Smooth muscle cell of the coronary artery (primary cell): ENCODE measurements at places on chromosomes 16 and 17. TPM values are rescaled to one million over a fixed set of nuclear protein-coding genes. Genes with fewer than 3 reads are reported as not detected.

KRTAP4-6 gene
- total RNA-seq, result not detected in 2 replicates

EVI2A gene
- total RNA-seq, result 0.45 and 42.9 TPM in 2 replicates

KRTAP4-1 gene
- total RNA-seq, result not detected in 2 replicates

CDH16 gene
- under 0.01 TPM in 1 of 2 replicates, not detected in the other for total RNA-seq

SNX20 gene
- total RNA-seq, result not detected in 2 replicates

C1QTNF1 gene
- total RNA-seq, result 98.7 and 160 TPM in 2 replicates

DLX3 gene
- total RNA-seq, result not detected in 2 replicates

PRAC1 gene
- total RNA-seq, result not detected in 2 replicates

CARD14 gene
- under 0.01 and 0.12 TPM in 2 replicates for total RNA-seq

P2RX5 gene
- total RNA-seq, result 0.38 TPM in 1 of 2 replicates, not detected in the other

FN3K gene
- 3.2 and 6.4 TPM in 2 replicates for total RNA-seq

TNP2 gene
- total RNA-seq, result not detected in 2 replicates

OR3A3 gene
- total RNA-seq, result not detected in 2 replicates

BLMH gene
- 28.5 and 41.8 TPM in 2 replicates for total RNA-seq

TEKT3 gene
- 0.59 TPM in 1 of 2 replicates, not detected in the other for total RNA-seq

EXOC3L1 gene
- total RNA-seq, result 0.47 TPM in 1 of 2 replicates, not detected in the other

STX4 gene
- total RNA-seq, result 26.2 and 59.8 TPM in 2 replicates

KIF1C gene
- 67.5 and 86.1 TPM in 2 replicates for total RNA-seq

CD300E gene
- not detected in 2 replicates for total RNA-seq

CIBAR2 gene
- 0.15 TPM in 1 of 2 replicates, not detected in the other for total RNA-seq

CLCN7 gene
- 35.6 and 83.5 TPM in 2 replicates for total RNA-seq

CD300A gene
- total RNA-seq, result not detected in 2 replicates

HS3ST3A1 gene
- total RNA-seq, result 0.38 and 12.8 TPM in 2 replicates

ABCC6 gene
- total RNA-seq, result 0.30 and 0.47 TPM in 2 replicates

CDH3 gene
- under 0.01 and 0.15 TPM in 2 replicates for total RNA-seq

ALDH3A1 gene
- 0.15 and 2.6 TPM in 2 replicates for total RNA-seq

ANKRD40CL gene
- total RNA-seq, result not detected in 2 replicates

TLCD3B gene
- total RNA-seq, result not detected in 2 replicates

HSD17B1 gene
- 1.8 and 8.9 TPM in 2 replicates for total RNA-seq

ASGR1 gene
- under 0.01 and 0.68 TPM in 2 replicates for total RNA-seq

IFT20 gene
- total RNA-seq, result 63.4 and 77.0 TPM in 2 replicates

TP53TG3B gene
- total RNA-seq, result 0.08 TPM in 1 of 2 replicates, not detected in the other

KRT24 gene
- total RNA-seq, result not detected in 2 replicates

MPV17L gene
- 0.15 and 0.35 TPM in 2 replicates for total RNA-seq

ABCC12 gene
- not detected in 2 replicates for total RNA-seq

MARVELD3 gene
- total RNA-seq, result not detected in 2 replicates

PRAC2 gene
- not detected in 2 replicates for total RNA-seq

ZMYND15 gene
- 0.23 TPM in 1 of 2 replicates, not detected in the other for total RNA-seq

RGS11 gene
- 1.2 and 10.1 TPM in 2 replicates for total RNA-seq

KRTAP16-1 gene
- not detected in 2 replicates for total RNA-seq

SLFN14 gene
- total RNA-seq, result not detected in 2 replicates

SLC47A1 gene
- 0.53 and 4.6 TPM in 2 replicates for total RNA-seq

KRTAP9-4 gene
- not detected in 2 replicates for total RNA-seq

CXCL16 gene
- 0.59 and 0.83 TPM in 2 replicates for total RNA-seq

APOBR gene
- total RNA-seq, result not detected in 2 replicates

EME1 gene
- total RNA-seq, result 0.59 and 2.6 TPM in 2 replicates

CPHXL2 gene
- total RNA-seq, result not detected in 2 replicates

KRT39 gene
- 0.12 TPM in 1 of 2 replicates, not detected in the other for total RNA-seq

KRTAP4-3 gene
- not detected in 2 replicates for total RNA-seq

CSH1 gene
- not detected in 2 replicates for total RNA-seq

PLD6 gene
- total RNA-seq, result 1.1 and 2.7 TPM in 2 replicates

ATP2A1 gene
- total RNA-seq, result 0.08 and 0.23 TPM in 2 replicates

RHBDL1 gene
- total RNA-seq, result 0.98 and 6.6 TPM in 2 replicates

NAGPA gene
- total RNA-seq, result 9.5 and 14.3 TPM in 2 replicates

PYY gene
- total RNA-seq, result not detected in 2 replicates

TBC1D3I gene
- 0.08 TPM in 1 of 2 replicates, not detected in the other for total RNA-seq

CDRT15 gene
- total RNA-seq, result not detected in 2 replicates

MYCBPAP gene
- 0.15 and 4.1 TPM in 2 replicates for total RNA-seq

SNX11 gene
- total RNA-seq, result 12.8 and 13.1 TPM in 2 replicates

TEX2 gene
- total RNA-seq, result 12.8 and 31.9 TPM in 2 replicates
